ENCODE measurements at places on chromosomes 11 and 22.
A peak's percentile ranks its signal among the peaks of the same experiment; 100 is the strongest.

DNA sequence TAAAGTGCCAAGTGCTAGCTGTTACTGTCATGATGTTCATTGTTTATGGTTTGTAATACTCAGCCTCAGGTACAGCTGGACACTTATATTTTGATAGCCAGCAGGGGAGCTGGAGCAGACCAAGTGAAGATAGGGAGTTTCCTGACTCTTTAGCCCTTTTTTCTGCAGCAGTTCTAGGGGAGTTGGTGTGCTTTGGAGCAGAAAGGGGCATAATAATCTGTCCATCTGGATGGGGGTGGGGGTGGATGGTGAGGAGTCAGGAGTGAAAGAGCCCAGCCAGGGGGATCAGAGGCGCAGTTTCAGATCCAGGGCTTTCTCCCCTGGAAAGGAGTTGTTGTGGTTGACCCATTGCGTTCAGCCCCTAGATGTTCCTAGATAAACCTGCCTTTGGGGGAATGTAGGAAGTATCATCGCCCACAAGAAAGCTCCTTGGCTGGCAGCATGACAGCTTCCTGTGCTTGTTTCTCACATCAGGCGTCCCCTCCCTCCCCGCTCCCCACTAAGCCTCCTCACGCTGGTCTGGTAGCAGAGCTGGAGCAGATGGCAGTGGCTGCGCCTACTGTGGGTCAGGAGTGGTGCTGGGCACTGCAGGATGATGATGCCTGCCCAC lies 41.9 kb downstream of the MED15 start:
- peak; percentile 40 for DNase-seq

DNA sequence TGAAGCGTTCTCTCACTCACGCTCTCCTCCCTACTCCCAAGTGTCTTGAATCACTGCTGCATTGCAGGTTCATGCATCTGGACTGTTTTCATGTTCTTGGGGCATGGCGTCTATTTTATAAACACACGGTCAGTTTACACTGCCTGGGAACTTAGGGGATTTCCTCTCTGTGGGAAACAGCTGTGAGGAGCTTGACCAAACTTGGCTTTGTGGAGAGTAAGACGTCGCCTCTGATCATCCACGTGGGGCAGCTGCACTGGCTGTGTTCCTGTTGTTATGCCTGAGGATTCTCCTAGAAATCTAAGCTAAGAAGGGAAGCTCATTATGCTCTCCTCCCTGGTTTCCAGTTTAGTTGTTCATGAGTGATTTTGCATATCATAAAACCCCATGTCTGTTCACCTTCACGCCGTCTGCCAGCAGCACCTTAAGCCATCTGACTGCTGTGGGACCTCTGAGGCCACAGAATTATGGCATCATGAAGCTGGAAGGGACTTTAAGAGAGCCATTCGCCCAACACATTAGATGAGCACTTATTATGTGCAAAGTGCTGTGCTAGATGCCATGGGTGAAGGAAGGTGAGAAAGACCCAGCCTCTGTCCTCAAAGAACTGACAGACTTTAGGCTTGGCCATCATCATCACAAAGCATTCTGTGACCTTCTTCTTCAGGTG lies 38.8 kb upstream of the POU2AF1 start:
- no peak for DNase-seq

DNA sequence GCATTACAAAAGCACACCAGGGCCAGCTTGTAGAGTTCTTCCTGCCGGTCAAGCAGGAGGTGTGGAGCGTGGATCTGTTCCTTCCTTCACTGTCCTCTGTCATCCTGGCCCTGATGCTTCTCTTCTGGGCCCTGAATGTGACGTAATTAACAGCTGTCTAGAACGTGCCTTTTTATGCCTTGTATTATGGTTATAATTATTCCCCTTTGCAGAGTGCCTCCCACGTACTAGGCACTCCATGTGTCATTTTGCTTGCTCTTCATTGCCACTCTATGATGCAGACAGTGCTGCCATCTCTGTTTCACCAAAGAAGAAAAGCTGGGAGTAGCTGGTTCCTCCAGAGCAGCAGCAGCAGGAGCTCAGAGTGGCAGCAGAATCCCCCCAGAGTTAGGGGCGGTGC lies 132.1 kb upstream of the TTC12 start:
- DNase-seq = no peak

DNA sequence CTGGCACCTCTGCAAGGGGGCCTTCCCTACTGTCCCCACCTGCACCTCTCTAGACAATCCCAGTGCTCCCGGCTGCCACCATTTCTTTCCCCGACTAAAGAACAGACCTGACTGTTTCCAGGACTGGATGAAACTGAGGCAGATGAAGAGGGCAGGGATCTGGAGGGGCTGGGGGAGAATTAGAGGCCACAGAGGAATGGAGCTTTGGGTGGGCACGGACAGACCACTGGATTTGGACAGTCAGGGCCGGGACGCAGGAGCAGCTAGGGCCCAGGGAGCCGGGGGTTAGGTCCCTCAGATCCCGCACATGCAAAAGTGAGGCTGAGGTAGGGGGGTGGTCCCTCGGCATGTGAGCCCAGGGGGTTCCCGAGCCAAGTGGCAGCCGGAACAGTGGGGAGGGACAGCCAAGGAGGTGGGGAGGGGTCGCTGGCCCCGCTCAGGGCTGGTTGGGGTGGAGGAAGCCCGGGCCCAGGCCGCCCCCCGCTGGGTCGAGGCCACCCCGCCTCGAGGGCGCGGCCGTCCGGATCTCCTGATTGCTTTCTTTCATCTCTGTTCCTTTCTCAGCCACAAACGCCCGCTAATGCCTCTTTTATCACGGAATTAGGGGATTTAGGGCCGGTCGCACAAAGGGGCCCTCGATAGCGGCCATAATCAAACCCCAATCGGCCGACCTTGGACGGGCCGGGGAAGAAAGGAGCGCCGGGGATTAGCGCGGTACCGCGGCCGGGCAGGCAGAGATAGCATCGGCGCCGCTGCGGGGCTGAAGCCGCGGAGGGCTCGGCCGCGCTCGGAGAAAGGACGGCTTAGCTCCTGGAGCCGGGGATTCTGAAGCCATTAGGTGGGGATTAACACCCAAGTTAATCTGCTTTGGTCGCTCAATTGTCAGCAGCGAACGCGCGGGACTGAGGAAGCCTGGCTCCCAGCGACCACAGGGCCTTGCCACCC lies 9.3 kb downstream of the SLC25A1 start:
- no peak for DNase-seq

- no peak for DNase-seq
Measured at GRCh38 chr11:37857726-37858125, 1259.7 kb upstream of the RAG2 start.

DNA sequence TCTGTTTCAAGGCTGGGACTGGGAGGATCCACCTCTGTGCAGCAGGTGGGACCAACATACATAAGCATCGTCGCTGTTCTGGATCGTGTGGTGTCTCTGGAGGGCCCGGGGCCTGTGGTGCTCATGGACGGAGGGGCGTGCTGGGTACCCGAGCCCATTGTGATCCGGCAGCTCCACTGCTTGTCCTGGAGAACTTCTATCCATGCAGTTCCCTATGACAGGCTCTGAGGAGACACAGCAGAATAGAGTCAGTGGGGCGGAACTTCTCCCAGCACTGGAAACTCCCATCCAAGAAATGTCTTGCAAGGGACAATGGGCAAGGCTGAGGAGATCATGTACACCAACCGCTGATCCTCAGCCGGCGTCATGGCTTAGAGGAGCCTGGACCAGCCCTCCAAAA lies 11.6 kb upstream of the APOA1 start:
- no peak for DNase-seq

- no peak for DNase-seq
Measured at GRCh38 chr22:41435560-41435959, 11.0 kb downstream of the TOB2 start.

DNA sequence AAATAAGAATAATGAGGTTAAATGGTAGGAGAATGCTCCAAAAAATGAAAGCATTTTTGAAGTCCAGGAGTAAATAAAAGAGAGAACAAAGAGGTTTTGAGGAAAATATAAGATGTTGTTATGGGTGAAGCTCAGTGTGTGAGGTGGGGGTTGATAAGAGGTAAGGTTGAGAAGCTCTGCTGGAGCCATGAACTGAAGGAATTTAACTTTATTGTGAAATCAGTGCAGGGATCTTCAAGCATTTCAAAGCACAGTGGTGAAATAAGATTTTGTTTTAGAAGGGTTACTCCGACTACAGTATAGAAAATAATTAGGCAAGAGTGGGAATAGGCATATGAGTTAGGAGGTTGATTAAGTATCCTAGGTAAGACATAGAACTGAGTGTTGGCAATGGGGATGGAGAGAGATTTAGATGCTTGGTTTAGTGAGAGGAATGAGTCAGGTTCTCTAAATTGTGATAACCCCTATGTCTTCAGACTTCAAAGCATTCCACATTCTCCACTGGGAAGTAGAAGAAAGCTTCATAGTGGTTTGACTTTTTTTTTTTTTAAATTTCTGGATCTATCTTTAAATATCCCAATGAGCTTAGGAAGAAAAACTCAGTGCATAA lies 403.2 kb downstream of the AASDHPPT start:
- no peak for DNase-seq

- DNase-seq = no peak
Measured at GRCh38 chr11:8612522-8612921, 18.5 kb upstream of the STK33 start.

DNA sequence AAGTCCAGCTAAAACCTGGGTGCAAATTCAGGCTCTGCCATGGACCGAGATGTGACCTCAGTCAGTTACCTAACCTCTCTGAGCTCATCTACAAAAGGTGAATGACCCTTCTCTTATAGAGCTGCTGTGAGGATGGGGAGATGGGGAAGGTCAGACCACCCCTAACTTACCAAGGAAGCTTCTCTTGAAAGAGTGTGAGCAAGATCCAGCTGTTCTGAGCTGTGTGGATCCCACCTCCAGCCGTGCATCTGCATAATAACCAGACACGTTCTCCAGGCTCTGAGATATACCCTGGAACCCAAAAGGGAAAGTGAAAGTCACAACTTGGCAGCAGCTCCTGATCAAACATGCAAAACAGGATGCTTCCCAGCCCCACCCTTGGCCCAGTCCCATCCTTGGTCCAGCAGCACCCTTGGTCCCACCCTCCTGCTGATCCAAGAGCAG lies at the start of gene APOL3:
TSS of gene APOL3 (minus strand) at position 257 of the 444 bp plus-strand sequence. CDS start 11,700 bp downstream, outside the sequence.
- peak; percentile 19 for DNase-seq

GRCh38 chr11:422249-422656 lies 7.5 kb upstream of the SIGIRR start:
- no peak for DNase-seq

GRCh38 chr11:44261800-44262591 lies 47.9 kb downstream of the ALX4 start:
- no peak for DNase-seq

DNA sequence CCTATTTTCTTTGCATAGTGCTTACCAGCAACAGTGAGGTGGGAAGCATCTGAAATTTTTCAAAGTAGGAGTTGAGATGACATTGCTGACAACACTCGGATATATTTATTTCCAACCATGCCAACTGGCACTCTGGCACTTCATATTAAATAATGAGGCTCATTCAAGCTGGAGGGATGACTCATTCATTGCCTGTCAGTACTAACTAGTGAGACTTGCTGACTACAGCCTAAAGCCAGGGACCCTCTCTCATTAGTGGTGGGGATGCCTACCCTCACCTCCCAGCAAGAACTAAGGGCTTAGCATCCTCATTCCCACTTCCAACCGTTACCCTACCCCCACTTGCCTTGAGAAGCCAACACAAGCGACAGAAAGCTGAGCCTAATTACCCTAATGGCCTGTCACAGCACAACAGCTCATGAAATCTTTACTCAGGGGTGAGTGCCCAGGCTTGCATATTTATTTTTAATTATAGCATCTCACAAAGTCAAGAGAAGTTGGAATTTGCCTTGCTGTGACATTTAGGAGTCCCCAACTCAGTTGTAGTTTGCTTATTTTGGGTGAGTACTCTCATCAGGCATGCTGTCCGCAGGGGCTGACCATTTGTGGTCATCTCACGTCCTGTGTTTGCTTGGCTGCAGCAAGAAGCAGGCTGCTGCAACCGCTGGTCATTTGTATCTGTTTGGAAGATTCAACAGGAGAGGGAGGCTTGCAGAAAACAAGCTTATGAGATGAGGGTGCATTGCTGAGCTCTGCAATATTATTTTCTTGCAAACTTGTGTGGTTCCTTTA lies 181.6 kb upstream of the POU2AF2 start:
- DNase-seq = no peak

GRCh38 chr22:49619301-49619700 lies 208.4 kb downstream of the BRD1 start:
- DNase-seq = no peak

GRCh38 chr11:61555051-61555969 lies 25.6 kb downstream of the SYT7 start:
- DNase-seq = no peak

GRCh38 chr22:47061226-47061625 lies 298.8 kb downstream of the TBC1D22A start:
- DNase-seq = no peak

DNA sequence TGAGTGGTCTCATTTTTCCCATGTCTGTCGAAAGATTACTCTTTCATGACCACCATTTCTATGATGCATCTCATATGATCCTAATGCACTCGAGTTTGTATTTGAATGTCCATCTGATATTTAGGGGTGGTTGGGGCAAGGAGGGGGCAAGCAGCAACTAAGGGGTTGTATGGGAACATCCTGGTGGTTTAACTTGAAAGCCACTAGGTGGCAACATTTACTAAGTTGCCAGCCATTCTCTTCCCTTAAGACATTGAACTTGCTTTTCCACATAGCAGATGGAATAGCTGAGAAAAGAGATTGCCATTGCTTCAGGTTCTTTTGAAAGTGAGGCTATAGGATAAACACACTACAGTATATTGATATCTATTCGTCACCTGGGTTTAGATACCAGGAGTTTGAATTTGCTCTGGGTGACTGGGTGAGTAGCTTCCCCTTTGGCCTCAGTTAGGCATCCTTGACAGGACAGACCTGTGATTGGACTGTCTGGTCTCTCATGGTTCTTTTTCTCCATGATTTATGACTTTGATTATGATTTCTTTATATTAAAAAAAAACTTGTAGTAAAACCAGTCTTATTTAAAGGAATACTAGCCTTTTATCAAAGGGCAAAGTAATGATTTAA lies 32.4 kb downstream of the NF2 start:
- no peak for DNase-seq

DNA sequence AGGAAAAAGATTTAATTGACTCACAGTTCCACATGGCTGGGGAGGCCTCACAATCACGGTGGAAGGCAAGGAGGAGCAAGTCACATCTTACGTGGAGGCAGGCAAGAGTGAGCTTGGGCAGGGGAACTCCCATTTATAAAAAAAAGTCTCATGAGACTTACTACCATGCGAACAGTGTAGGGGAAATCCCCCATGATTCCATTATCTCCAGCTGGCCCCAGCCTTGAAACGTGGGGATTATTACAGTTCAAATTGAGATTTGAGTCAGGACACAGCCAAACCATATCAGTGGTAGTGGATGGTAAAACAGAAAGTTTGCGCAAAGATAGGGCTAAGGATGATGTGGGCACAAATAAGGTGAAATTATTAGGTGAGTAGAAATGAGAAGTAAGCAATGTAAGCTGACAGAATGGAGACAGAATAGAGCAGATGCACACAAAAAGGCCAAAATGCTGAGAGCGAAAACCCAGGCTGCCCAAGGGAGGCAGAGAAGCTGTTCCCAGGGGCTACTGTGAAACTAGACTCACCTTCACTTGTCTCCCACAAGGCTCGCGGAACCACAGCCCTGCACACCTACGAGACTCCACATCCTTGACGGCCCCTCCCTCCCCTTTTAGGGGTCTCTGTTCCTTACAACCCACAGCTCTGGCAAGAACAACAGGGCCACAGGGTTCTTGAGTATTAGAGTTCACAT lies 377.6 kb downstream of the CADM1 start:
- DNase-seq = no peak
